ENCODE measurements at places on chromosomes 4 and X.

DNA sequence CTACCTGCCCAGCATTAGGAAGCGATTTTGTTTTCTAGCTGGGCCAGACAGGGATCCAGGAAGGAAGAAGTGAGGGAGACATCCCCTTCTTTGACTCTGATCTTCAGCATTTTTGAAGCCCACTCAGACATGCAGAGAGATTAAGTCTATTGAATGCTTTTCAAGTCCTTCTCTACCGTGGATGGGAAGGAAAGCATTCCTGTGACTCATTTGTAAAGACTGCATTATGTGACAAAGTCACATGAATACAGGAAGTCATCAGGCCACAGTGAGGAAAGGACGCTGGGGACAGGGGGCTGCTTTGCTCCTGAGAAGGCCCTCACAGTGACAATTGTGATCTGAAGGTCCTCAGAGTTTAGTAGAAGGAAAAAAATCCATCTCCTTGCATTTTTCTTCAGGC is 67.4 kb upstream of the GBA3 start:
- DNase-seq: peak; percentile 37

DNA sequence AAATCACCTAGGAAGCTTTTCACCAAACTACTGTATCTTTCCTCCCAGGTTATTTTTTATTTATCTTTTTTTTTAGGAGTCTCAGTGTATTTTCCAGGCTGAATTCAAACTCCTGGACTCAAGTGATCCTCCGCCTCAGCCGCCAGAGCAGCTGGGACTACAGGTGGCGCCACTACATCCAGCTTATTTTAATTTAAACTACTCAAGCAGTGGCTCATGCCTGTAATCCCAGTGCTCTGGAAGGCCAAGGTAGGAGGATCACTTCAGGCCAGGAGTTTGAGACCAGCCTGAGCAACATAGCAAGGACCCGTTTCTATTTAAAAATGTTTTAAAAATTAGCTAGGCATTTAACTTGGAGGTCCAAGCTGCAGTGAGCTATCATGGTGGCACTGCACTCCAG is 37.8 kb downstream of the LEF1 start:
- DNase-seq: no peak

DNA sequence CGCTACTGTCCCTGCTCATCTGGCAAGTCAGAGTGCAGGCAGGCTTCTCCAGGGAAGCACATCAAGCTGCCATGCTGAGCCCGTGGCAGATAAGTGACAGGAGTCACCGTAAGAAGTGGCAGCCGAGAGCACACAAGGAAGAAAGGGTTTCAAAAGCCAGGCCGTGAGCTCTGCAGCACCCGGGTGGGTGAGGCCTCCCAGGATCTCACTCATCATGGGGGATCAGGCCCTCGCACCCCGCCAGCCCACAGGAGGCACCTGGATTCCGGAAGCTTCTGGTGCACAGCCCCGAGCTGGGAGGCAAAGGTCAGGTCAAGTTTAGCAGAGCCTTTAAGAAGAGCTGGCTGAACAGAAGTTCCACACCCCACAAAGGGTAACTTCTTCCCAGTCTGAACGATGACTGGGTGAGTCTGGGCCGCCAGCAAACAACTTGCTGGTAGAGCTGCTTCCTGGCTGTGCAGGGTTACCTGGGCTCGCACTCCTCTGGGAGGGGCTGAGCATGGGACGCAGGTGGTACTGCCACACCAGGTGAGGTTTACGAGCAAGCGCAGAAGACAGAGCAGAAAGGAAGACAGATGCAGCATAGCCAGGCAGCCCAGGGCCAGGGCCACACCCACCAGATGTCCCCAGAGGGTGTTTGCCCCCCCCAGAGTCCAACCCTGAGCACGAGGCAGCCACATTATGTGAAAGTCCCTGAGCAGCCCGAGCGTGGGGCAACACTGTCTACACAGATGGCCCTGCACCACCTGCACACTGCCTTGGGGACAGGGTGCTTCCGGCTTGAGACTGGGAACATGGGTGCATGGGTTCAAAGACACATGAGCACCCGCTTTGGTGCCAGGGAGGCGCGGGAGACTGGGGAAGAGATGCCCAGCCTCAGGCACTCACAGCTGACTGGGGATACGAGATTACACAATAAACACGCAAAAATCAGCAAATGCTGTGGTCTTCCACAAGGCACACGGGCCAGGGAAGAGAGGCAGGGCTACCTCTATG is 7.7 kb downstream of the CCNQ start:
- DNase-seq: no peak

DNA sequence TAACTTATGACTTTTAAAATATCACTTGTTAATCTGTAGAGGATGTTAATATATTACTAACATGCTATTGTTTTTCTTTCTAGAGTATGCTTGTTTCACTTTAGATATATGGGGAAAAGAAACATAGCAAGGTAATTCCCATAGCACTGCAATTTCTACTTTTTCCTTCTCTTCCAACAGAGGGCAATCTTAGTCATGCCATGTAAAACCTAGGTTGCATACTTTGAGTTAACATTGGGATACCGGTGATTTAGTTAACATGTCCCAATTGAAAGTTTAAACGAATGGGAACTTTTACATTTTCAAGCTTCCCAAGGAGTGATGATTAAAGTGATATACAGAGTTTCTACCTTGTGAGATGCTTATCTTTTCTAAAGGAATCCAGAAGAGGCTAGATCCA is 89.4 kb upstream of the IL13RA1 start:
- DNase-seq: no peak

DNA sequence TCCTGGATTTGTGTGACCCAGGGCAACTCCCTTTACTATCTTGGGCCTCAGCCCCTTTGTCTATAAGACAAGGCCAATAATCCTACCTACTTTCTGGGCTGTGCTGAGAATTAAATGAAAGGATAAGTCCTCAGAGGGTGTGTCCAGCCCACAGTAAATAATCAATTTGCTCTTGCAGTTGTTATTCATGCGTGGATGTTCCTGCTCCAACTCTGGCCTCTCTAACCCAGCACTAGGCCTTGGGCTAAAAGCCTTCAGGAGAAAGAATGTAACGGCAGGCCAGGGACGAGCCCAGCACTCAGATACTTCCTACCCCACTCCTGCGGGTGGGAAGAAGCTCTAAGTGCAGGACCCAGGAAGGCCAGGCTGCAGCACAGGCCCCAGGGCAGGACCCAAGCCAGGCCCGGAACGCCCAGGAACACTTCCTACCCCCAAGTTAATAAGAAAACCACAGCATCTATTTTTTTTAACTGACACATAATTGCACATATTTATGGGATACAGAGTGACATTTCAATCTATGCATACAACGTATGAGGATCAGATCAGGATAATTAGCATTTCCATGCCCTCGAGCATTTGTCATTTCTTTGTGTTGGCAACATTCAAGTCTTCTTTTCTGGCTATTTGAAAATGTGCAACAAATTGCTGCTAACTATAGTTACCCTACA is 179.6 kb upstream of the RBPJ start:
- no peak for DNase-seq

- no peak for DNase-seq
These were observed 71.3 kb downstream of the EVC2 start for GRCh38 chr4:5636766-5637670.

DNA sequence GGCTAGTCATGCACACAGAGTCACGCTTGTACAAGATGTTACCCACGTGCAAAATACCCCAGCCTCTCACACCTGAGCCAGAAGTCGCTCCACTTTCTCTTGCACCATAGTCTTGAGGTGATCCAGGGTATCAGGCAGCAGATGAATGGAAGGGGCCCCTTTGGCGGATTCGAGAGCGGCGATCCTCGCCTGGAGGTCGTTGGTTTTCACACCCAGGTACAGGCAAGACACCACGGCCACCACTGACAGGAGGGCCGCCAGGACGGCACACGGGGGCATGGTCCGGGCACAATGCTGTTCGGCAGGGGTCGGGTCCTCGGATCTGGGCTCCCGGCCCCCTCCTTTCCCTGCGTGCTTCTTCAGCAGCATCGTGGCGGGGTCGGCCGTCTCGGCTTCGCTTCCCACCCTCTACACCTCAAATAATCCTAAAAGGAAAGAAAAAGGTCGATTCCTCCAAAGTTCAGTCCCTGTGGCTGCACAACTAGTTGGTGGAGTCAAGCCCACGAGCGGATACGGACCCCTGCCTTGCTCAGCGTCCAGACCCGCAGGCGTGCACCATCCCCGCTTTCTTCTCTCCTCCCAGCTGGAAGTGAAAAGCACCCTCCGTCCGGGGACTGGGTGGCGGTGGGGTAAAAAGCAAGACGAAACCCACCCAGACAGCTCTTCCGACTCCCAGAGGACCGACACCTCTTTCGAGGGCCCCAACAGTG is 652 bp downstream of the COL25A1 start:
- no peak for DNase-seq

- DNase-seq: peak; percentile 67
These were observed 95.3 kb downstream of the AREG start for GRCh38 chr4:74540193-74540592.

DNA sequence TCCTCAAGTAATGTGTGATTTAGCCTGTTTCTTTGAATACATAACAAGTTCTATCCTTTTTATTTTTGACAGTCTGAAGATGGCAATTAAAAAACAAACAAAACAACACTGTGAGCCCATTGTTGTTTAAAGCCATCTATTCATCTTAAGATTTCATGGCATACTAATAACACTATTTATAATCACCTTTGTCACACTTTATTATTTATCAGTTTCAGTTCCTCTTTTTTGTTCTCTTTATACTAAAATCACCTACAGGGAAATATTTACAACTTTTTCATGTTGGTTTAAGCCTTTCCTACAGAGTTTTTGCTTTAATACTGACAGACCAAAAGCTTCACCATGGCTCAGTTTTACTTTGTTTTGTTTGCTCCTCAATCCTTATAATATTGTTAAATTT is 247.4 kb upstream of the CTSO start:
- DNase-seq: no peak

DNA sequence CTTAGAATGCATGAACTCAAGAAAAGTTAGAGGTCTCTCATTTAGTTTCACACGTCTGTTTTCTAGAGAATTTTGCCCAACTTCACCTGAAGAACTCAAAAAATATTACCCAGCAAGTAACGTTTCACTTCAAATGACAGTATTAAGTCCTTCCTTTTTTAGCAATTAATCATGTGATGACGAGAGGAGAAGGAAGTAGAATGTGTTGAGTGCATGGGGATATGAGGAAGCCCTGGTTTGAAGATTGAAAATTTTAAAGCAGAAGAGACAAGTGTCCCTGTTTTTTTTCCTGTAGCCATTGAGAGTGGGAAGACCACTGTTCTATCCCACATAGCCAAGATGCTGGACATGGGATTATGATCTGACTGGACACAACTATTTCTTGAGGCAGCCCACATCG is 406.3 kb upstream of the CPEB2 start:
- DNase-seq: no peak

GRCh38 chrX:34546366-34546765 is 110.7 kb downstream of the TMEM47 start:
- no peak for DNase-seq

DNA sequence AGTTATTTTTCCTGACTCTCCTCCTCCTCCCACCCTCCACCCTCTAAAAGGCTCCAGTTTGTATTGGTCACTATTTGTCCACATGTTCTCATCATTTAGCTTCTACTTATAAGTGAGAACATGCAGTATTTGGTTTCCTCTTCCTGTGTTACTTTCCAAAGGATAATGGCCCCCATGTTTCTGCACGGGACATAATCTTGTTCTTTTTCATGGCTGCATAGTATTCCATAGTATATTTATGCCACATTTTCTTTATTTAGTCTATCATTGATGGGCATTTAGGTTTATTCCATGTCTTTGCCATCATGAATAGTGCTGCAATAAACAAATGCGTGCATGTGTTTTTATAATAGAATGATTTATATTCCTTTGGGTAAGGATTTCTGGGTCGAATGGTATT is 167.3 kb upstream of the GRID2 start:
- DNase-seq: no peak

DNA sequence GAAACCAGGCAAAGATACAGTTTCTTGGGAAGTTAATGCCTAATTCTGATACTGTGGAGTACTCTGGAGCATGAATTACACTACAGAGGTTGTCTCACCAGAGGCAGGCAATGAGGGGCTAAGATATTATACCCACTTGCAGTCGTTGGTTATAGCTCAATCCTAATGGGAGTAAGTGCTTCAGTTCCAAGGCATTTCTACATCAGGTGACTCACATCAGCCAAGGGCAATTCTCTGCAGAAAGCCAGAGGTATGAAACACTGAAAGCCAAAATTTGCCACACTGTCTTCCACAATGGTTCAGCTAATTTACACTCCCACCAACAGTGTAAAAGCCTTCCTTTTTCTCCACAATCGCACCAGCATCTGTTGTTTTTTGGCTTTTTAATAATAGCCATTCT is 174.0 kb upstream of the IL15 start:
- DNase-seq: peak; percentile 6

- no peak for DNase-seq
These were observed 12.1 kb upstream of the MANBA start for GRCh38 chr4:102772738-102773340.

DNA sequence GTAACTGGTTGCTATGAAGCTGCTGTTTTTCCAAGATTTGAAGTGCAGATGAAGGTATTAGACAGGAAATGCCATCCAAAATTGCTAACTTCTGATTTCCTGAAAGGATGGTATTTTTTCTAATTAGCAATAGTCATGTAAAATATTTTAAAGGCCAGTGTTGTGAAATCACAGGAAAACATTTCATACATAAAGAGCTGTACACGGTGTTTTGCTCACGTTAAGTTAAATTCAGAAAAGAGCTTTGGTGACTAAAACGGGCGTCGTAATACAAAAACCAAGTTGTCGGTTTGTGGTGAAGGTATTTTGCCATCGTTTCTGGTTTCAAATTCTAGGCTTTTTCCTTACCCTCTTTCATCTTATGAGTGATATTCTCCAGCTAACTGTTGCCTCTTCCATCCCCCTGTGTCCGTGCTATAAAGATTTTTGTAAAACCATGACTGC is 39.8 kb downstream of the AFF1 start:
- peak; percentile 55 for DNase-seq

DNA sequence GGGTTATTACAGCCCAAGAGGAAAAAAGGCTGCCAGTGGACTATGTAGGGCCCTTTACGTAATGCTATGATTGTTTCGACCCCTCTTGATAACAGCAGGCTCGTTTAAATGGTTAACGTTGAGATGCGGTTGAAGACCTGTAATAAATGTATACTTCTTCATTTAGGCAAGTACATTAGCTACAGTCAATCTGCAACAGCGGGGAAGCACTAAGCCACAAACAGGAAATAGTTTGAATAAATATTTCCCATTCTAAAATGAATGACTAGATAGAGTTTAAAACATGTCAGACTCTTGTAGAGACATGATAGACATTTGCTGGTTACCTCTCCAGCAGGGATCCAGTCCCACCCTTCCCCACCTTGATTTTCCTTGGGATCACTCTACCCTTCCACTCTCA is 38.1 kb upstream of the STIM2 start:
- no peak for DNase-seq

DNA sequence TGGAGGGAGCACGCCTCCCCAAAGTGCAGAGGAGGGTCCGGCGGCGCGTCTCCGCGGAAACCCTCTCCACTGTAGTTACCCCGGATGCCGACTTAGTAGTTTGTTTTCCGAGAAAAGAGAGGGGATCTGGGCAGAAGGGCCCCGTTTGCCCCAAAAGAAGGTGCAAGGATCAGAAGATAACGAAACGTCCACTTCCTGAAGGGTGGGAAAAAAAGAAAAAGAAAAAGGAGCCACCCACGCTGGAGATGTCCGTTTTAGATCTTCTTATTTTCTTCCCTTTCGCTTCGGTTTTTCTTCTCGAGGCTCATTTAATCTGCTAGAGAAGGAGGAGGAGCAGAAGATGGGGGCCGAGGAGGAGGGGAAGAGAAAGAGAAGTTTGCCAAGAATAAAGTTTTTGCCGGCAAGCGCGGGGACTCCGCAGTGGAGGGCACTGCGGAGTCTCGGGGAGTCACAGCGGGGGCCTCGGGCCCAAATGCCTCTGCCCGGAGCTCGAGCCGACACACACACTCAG is 517 bp downstream of the LEF1 start:
- no peak for DNase-seq

Measured in fibroblast of skin of right biceps (primary cell).